ENCODE measurements at places on chromosomes 7 and 10. TPM values are rescaled to one million over a fixed set of nuclear protein-coding genes. Genes with fewer than 3 reads are reported as not detected.

CARD11 gene
- 0.26 TPM for polyA plus RNA-seq

TRPV5 gene
- polyA plus RNA-seq: not detected

OR9A2 gene
- polyA plus RNA-seq: not detected

BNIP3 gene
- polyA plus RNA-seq: 181 TPM

LIPJ gene
- polyA plus RNA-seq: not detected

AGMO gene
- polyA plus RNA-seq: not detected

ATOH7 gene
- not detected for polyA plus RNA-seq

C7orf25 gene
- 3.2 TPM for polyA plus RNA-seq

HBP1 gene
- 19.0 TPM for polyA plus RNA-seq

ERVW-1 gene
- polyA plus RNA-seq: not detected

DNA sequence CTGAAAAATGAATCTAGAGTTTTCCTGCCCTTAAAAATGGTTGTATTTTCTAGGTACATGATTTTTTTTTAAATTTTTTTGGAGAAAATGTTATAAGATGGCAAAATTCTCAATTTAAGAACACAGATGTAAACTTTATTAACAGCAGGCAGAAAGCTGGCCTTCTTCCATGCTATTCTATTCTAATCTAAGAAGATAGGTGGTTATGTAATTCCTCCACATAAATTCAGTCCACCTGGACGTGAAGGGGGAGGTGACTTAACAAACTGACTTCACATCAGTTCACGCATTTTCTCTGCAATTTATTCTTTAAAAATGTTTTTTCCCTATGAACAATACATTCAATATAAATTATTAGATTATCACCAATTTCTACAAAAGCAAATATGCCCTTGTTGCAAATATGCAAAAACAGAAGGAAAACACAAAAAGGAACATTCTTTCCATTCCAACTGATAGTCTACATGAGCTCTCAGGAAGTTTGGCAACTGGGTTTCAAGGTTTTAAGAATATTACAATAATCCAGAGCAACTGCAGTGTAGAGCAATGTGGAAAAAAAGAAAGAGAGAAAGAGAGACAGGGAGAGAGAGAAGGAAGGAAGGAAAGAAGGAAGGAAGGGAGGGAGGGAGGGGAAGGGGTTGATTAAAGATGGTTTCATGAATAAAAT lies 76.8 kb downstream of the HIBADH start:
- no peak for DNase-seq

- no peak for DNase-seq
Measured at GRCh38 chr10:60414111-60414510, 24.4 kb upstream of the ANK3 start.

DNA sequence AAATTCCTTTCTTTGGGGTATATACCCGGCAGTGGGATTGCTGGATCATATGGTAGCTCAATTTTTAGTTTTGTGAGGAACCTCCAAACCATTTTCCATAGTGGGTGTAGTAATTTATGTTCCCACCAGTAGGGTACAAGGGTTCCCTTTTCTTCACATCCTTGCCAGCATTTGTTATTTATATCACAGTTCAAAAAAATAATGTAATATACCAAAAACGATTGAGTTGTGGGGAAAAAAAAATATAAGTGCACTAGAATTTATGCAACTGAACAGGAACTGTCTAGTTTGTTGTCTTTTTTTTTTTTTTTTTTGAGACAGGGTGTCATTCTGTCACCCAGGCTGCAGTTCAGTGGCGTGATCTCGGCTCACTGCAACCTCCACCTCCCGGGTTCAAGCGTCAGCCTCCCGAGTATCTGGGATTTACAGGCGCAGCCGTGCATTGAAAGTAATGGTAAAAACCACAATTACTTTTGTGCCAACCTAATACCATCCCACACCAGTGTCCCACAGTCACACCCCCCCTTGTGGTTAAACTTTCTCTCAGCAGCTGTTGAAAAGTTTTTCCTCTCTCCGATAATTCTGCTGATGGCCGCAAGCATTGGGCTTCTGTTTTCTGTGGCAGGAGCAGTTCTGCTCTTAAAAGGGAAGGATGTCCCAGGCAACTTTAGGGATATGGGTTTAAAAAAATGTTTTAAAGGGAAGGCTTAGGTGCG lies 6.8 kb upstream of the LAT2 start:
- peak; percentile 57 for DNase-seq

DNA sequence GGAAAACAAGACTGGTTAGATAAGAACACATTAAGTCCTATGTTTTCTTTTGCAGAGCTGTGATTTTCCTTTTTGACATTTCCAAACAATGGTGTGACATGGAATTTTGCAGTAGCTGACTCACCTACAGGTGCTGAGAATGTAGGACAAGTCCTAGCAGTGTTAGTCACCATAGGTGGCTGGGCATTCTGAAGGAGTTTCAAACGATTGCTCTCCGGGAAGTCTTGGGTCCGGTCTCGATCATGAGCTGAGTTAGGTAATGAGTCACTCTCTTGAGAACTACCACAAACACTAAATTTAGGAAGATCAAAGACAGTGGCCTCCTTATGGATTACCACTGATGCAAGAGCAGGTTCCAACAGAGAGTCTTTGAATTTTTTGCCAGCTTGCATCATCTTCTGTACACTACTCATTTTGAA lies 3.6 kb downstream of the FIGNL1 start:
- peak; percentile 76 for DNase-seq

GRCh38 chr7:21829731-21830130 lies 116.0 kb downstream of the CDCA7L start:
- DNase-seq: no peak

DNA sequence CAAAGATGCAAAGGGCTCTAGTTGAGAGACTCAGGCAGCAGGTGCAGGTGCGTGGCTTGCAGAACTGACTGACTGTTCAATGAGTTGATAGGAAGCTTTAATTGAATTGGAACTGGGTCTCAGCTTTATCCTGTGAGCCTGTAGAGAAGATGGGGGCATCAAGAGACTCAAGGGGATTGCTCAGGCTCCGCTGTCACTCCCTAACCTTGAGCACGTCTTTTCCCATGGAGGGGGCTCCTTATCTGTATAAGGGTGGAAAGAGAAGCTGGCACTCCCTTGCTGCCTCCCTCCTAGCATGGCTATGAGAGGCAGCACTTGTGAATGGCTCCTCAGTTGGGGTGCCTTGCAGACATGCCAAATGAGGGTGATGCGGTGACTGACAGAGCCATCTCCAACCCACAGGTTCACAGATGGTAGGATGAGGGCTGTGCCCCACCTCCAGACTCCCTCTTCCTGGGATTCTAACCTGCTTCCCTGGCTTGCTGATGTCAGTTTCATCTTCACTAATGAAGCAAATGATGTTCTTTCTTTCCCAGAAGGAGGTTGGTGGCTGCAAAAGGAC lies 12.4 kb upstream of the PLEKHA1 start:
- no peak for DNase-seq

DNA sequence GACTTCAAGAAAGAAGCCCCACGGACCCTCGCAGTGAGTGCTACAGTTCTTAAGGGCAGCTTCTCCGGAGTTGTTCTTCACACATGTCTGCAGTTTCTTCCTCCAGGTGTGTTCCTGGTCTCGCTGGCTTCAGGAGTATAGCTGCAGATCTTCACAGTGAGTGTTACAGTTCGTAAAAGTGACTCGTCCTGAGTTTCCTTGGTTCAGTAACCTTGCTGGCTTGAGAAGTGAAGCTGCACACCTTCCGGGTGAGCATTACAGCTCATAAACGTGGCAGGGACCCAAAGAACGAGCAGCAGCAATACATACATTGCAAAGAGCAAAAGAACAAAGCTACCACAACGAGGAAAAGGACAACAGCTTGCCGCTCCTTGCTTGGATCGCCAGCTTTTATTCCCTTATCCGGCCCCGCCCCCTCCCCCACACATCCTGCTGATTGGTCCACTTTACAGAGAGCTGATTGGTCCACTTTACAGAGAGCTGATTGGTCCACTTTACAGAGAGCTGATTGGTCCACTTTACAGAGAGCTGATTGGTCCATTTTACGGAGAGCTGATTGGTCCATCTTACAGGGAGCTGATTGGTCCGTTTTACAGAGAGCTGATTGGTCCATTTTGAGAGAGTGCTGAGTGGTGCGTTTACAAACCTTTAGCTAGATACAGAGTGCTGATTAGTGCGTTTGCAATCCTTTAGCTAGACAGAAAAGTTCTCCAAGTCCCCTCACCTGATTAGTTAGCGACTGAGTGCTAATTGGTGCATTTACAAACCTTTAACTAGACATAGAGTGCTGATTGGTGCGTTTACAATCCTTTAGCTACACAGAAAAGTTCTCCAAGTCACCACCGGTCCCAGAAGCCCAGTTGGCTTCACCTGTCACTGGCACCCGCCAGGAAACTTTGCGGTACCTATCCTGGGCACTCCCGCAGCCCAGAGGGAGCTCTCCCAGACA lies 165.3 kb downstream of the AGMO start:
- DNase-seq: no peak

GRCh38 chr10:114831186-114831867 lies 9.7 kb downstream of the FHIP2A start:
- DNase-seq: no peak

DNA sequence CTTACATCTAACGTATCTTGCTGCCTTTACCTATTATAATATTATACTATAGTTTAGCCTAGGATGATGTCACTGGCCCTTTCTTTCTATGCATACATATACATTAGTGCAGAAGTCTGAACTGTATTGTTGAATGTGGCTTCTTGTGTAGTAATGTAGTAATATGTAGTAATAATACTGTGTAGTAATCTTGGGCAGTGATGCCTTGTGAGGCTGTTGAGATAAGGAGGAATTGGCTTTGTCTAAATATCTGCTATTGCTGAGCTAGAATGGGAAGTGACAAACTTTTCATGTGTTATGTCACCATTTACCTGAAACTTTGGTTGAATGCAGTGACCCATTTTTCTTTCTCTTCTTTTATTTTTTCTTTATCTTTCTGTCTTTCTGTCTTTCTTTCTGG lies 11.0 kb downstream of the GLCCI1 start:
- DNase-seq: no peak

DNA sequence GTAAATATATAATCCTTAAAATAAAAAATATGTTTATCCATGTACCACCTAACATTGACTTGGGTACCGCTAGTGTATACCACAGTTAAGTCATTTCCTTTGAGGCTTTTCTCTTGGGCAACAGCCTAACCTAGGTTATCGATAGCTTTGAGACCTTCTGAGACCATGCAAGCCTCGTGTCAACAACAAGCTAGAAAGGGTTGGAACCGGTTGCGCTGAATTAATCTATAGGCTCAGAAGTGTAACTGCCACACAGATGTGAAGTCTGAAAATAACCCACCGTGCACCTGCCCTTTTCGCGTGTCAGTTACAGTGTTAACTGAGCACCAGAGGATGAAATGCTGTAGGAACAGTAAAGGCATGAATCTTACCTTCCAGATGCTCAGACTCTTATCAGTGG lies 59.8 kb downstream of the ARID5B start:
- no peak for DNase-seq

- DNase-seq: no peak
Measured at GRCh38 chr7:140160308-140160707, 16.5 kb downstream of the KDM7A start.

GRCh38 chr10:30233186-30233959 lies 115.7 kb downstream of the MTPAP start:
- peak; percentile 56 for DNase-seq

GRCh38 chr7:23335621-23336020 lies 36.5 kb downstream of the MALSU1 start:
- no peak for DNase-seq

DNA sequence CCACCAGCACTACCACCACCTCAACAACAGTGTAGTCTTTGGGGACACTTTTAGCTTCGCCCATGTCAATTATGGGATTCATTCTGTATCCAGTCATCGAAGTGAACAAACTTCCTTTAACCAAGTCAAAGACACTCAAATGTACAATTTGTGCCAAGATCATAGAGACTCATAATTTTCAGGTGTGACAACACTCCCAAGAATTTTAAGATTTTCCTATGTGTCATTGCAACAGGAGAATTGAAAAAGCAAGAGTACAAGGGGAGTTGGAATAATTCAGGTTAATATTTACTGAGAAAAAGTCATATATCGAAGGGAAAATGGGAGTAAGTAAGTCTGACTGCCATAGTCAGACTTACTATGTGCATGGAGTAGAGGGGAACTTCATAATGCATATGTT lies 26.2 kb downstream of the PON1 start:
- no peak for DNase-seq

DNA sequence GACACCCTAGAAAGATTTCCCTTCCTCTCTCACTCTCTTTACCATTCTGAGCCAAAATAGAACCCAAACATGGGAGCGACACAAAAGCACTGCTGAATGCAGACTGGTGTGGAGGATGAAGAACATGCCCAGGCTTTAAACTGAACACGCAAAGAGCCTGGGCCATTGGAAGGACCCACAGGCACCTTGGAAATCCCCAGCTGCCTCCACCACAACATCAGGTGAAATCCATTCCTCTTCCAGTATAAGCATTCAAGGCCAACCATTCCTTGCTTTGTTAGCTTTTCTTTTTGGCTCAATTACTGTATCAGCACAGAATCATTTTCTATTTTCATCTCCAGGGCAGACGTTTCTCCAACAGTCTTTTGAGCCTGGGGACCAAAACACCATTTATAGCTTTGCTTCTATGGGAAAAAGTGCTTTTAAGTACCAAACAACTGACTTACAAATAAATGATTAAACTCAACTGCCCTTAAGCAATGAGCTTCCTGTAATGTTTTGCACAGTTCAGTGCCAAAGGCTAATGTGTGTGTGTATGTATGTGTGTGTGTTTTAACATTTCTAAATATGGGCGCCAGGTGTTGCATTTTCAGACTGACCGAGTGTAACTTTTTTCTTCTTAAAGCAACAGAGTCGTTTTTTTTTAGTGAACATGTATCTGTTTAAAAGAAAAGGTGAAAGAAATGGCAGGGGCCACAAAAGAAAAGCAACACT lies 16.2 kb upstream of the BLNK start:
- DNase-seq: no peak

- DNase-seq: no peak
Measured at GRCh38 chr7:110994028-110994967, 96.6 kb upstream of the LRRN3 start.

DNA sequence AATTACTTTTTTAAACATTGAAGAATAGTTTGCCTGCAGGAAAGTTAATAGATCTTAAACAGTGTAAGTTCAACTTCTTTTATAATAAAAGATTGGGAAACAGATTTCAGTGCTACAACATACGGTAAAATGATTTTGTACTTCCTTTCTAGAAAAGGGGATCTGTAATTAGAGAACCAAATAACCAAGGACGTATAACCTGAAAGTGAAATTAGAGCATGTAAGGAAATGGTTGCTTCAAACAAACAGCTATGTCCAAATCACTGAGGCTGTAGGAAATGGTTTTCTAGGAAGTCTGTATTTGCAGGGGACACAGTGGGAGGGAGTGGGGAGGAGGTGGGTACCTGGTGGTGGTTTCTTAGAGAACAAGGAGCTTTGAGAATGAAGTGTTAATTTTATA lies 57.9 kb upstream of the EXOC6 start:
- no peak for DNase-seq

DNA sequence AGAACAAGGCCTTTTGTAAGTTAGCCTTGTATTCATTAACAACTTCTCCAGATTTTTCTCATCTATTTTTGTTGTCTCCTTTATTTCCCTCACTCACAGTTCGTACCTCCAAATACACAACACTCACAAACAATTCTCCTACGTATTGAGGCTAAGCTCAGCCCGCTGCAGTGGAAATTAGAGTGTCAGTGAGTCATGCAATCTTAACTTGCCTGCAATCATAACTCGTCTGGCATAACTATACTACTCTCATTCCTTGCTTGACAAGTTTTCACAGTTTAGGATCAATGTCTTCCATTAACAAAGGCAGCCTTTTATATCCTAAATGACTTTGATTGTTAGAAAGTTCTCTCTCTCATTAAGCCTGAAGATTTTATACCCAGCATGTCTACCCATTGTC lies 23.8 kb downstream of the TMEM196 start:
- DNase-seq: no peak

All from IMR-90 (cell line).